ENCODE measurements at places on chromosomes 11 and 22. TPM values are rescaled to one million over a fixed set of nuclear protein-coding genes. Genes with fewer than 3 reads are reported as not detected.

DNA sequence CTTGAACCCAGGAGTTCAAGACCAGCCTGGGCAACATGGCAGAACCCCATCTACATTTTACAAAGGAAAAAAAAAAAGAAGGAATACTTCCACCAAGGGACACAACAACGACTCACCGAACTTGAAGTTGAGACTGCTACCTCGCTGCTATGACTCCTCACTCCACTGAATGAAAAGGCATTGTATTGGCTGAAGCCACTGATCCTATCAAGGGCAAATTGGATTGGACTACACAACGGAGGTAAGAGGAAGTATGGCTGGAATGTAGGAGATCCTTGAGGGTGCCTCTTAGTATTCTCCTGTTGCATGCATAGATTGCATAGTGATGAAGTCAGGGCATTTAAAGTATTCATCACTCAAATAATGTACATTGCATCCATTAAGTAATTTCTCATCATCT is 97.9 kb downstream of the CWF19L2 start:
- no peak for DNase-seq

Gene LYVE1
- total RNA-seq: 0.42 TPM

- no peak for DNase-seq
Measured at GRCh38 chr11:959027-959426, 33.4 kb downstream of the AP2A2 start.

- DNase-seq: no peak
Measured at GRCh38 chr11:84103096-84103495, 816.9 kb upstream of the CCDC90B start.

DNA sequence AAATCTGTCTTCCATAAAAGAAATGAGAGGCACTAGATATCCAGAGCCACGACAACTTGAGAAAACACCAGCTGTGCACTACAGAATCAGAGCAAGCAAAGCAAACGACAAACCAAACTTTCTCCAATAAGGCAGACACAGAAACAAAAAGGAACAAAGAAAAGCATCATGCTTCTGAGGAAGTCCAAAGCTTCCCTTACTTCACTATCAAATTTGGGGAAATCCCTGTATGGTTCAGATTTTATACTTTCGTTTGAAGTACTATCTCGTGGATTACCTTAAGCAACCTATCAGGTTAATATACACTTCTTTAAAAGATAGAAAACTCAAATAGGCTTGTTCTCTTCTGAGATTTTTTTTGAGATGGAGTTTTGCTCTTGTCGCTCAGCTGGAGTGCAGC is 27.7 kb downstream of the ALG9 start:
- DNase-seq: no peak

Gene SYT7
- 1.6 TPM for total RNA-seq

DNA sequence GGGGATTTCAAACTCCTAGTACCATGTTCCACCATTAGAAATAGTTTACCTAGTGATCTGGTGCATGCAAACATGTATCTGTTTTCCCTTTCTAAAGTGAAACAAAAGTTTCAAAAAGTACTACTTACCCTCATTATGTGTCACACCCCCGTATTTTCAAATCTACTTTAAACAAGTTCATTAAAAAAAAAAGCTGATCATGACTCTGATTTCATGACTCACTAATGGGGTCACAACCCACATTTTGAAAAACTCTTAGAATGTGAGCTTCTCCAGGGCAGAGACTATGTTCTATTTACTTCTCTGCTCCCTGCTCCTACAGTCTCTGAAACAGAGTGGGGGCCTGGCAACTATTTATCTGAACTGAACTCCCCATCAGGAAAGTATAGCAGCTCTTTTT is 18.2 kb downstream of the CHRM1 start:
- DNase-seq: no peak

- DNase-seq: no peak
Measured at GRCh38 chr11:117520201-117520600, 192.5 kb downstream of the CEP164 start.

- no peak for DNase-seq
Measured at GRCh38 chr11:34525888-34526657, 12.5 kb upstream of the ELF5 start.

Gene RPS25
- total RNA-seq: 1,179 TPM

DNA sequence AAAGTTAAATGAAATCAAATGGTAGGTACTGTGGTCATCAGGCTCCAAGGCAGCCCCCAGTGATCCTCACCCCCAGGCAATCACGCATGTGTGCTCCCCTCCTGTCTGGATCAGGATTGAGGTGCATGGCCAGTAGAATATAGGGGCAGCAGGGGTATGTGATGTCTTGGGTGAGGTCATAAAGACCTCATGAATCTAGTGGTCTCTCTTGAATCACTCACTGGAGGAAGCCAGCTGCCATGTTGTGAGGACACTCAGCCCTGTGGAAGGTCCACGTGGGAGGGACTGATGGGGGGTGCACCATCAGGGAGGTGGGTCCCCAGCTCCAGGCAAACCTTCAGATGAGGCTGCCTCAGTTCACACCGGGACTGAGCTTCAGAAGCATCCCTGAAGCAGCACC is 6.8 kb upstream of the IL17REL start:
- no peak for DNase-seq

- no peak for DNase-seq
Measured at GRCh38 chr11:115455613-115456012, 48.6 kb downstream of the CADM1 start.

DNA sequence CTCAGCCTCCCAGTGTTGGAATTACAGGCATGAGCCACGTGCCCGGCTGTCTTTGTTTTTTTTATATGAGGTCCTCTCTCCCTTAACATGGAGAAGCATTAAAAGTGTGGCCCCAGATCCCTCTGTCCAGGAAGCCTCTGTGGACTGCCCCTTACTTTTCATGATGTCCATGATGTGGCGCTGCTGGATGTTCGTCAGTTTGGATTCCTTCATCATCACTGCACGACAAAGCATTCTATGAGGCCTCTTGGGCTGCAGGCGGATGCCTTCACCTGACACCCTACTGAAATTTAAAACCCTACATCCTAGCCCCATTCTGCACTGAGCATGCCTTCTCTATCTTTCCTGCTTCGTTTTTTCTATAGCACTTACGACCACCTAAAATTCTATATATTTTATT is 2.1 kb downstream of the C22orf23 start:
- no peak for DNase-seq

Gene SLC22A6
- total RNA-seq: not detected

Gene PIM3
- total RNA-seq: 43.8 TPM

DNA sequence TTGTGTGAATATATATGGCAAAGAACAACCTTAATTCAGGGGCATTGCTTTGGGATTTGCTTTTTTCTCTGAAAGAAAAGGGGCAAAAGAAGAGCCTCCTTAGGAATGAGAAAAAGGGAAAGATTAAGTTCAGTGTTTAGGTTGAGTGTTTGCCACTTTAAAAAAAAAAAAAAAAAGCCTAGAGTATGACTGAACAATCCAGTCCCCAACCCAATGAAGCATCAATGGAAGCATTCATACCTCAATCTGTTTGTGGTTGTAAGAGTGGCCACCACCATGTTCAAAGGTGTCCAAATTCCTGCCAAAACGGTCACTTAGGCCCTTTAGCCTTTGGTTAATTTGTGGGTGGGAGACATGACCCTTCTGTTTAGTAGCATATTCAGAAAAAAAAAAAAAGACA is 260.6 kb downstream of the SOX6 start:
- DNase-seq: no peak

Gene FOLR3
- 0.35 TPM for total RNA-seq

DNA sequence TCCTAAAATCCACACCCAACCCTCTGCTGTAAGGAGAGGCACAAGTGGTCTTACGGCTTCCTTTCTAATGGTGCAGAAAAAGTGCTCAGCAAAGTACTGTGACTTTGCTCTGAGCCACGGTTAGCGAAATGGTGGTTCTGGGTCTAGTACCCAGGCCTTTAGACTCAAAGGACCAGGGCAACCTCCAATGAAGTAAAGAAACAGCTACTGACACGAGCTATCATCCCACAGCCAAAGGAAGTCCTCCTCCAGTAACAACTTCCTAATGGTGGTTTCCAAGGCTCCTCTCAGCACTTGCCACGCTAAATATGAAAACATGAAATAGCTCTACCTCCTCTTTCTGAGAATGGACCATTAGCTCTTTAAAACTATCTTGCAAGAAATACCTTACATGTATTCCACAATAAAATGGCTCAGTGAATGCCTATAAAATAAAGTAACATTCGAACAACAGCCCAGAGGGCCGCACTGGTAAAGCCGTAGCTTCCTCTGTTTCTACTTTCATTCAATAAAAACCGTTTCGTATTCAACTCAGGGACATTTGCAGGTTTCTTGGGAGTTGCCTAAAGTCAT is 122.4 kb downstream of the ETS1 start:
- no peak for DNase-seq

DNA sequence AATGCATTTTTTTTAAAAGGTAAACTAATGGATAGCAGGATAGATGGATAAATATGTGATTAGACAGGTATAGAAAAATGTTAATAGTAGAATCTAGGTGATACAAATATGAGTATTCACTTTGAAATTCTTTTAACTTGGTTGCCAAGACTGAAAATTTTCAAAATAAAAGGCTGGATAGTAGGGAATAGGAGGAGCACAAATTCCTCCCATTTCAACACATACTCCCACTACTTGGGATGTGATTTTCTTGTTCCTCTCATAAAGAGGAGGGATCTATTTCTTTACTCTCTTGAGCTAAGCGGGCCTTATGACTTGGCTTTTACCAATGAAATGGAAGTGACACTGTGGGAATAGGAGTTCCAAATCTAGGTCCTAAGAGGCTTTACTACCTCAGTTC is 35.9 kb downstream of the PIK3C2A start:
- no peak for DNase-seq

GRCh38 chr11:134071306-134071705 is 2.4 kb downstream of the JAM3 start:
- DNase-seq: no peak

DNA sequence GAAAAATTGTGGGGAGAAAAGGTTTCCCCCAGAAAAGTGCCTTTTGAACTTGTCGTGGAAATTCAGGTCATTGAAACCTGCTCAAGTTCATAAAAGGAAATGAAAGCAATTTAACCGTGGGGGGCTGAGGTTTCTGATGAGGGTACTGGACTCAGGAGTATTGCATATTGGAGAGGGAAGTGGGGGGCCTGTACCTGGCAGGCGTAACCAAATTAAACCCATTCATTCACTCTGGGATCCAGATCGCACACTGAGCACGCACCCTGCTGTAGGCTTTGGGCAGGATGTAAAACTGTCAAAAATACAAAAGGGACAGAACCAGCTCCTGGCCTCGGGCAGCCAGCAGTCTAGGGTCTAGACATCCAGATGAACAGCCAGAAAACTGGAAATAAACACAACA is 1517.4 kb downstream of the BRD1 start:
- DNase-seq: no peak

DNA sequence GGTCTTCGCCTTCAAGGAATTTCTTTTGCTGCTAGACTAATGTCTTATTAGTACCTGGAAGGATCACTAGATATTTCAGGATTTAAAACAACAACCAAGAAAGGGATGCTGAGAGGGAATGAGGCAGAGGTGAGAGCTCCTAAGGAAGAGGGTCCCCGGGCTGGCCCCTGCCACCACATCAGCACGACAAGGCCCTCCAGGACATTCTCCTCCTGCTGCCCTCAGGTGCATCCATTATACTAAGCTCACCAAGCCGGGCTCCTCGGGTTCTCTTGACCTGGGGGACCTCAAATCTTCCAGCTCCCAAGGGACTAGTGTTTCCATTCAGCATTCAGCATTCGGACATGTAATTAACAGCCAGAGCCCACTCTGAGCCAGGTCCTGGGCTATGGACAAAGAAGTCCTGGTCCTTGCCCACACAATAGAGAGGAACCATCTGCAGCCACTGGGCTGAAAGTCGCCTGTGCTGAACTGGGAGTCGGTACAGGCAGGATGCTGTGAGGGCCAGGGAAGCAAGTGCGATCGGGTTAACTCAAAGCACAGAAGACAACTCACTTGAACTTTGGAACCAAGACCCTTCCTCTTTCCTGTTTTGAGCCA is 29.4 kb upstream of the OAF start:
- DNase-seq: no peak

GRCh38 chr11:105862736-105863367 is 159.2 kb downstream of the MSANTD4 start:
- no peak for DNase-seq

DNA sequence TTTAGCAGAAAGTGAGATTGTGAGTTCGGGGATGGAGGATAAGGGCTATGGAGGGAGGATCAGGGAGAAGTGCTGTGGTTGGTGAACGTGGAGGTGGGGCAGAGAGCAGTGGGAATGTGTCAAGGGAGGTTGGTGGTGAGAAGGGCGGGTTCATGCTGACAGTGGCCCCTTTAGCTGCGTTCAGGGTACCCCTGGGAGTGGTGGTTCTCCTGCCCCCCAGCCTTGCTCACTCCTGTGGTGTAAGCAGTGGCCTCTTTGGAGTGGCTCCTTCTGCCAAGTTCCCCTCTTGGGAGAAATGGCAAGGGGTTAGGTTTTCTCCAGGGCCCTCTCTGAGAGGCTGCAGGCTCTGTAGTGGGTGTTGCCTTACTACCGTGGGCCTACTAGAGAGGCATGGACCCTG is 16.1 kb upstream of the NECTIN1 start:
- no peak for DNase-seq

- no peak for DNase-seq
Measured at GRCh38 chr11:101010899-101011298, 118.7 kb downstream of the PGR start.

DNA sequence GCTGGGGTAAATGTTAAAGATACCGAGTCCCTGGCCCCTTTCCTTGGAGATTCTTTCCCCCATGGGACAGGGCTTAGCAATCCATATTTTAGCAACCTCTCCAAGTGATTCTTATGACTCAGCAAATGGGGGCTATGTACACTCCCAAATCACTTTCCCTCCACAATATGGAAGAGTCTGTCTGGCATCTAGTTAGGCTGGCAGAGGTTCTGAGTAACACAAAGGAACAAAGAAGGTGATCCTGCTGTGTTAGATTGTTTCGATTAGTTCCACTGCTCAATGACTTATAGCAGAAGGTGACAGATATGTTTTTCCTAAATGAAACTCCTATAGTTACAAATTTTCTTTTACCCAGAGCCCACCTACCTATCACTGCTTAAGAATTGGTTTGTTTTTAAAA is 154.0 kb upstream of the SYT13 start:
- no peak for DNase-seq

Gene TRPC6
- 15.4 TPM for total RNA-seq

DNA sequence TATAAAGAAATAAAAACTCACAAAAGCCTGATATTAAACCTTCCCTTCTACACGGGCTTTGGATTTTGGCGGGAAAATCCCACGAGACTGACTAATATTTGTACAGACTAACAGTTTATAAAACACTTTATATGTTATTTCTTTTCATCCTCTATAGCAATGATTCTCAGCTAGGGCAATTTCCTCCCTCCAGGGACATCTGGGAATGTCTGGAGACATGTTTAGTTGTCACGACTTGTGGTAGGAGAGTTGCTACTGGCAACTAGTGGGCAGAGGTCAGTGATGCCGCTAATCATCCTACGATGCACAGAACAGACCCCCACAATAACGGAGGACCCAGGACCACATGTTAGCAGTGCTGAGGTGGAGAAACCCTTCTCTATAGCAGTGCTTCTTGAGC is 304.8 kb upstream of the PITPNB start:
- DNase-seq: no peak

DNA sequence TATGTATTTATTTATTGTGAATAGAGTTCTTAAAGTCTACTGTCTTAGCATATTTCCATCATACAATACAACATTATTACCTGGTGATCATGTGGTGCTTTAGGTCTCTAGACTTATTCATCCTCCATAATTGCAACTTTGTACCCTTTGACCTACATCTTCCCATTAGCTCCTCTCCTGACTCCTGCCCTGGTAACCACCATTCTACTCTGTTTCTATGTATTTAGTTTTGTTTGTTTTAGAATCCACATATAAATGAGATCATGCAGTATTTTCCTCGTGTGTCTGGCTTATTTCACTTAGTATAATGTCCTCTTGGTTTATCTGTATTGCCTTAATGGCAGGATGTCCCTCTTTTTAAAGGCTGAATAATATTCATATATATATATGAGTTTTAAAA is 22.7 kb downstream of the NCAM1 start:
- no peak for DNase-seq
